Thoracic aorta (tissue), 2 donors: ENCODE measurements at places on chromosomes 3 and 15. TPM values are rescaled to one million over a fixed set of nuclear protein-coding genes. Genes with fewer than 3 reads are reported as not detected.
A peak's percentile ranks its signal among the peaks of the same experiment; 100 is the strongest.

DNA sequence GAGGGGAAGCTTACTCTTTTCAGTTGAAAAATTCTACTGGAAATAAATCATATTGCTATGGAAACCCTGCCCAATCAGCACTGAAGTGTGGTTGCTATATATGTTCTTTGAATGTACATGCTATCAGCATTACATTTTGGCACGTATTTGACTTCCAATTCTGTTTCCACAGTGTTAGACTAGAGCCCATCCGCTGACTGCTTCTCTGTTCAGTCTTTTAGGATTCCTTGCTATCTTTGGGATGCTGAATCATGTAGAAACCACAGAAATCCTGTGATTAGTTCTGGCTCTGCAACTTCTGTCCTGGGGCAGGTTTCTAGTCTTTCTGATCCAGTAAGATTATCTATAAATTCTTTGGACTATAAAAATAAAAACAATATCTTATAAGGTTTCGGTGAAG is 128.2 kb upstream of the SLC7A14 start:
- H3K36me3 ChIP-seq, result no peaks in the 10 kb centered on the region
- DNase-seq, result no peak
- H3K4me3 ChIP-seq, result no peak overlapping the region
- no peak overlapping the region for H3K27ac ChIP-seq
- H3K27me3 ChIP-seq, result no peaks in the 10 kb centered on the region

Gene SCG3
- total RNA-seq, result not detected

- peak overlapping the region; percentile 52 for H3K27ac ChIP-seq
- H3K4me3 ChIP-seq, result peak overlapping the region; percentile 20
- no peaks in the 10 kb centered on the region for H3K27me3 ChIP-seq
- H3K4me1 ChIP-seq, result peaks cover 39% of the 10 kb centered on the region
- H3K36me3 ChIP-seq, result no peaks in the 10 kb centered on the region
Observed at GRCh38 chr15:66405615-66406014, 18.9 kb downstream of the MAP2K1 start.

DNA sequence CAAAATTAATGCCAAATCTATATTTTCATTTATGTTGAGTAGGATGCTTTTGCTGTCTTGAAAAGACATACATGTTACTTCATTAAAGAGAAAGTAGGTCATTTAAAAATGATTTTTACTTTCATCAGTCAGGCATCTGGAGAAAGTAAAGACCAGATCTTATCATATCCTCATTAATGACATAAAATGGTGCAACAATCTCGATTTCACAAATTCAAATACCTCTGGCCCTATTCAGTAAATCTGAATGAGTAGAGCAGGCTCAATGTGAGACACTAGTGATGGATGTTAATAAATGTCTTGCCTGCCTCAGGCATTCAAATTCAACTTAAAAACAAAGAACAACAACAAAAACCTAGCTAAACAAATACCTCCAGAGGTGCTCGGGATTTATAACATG is 714.1 kb downstream of the NAALADL2 start:
- no peaks in the 10 kb centered on the region for H3K4me1 ChIP-seq
- no peak for DNase-seq
- no peak overlapping the region for H3K4me3 ChIP-seq
- no peaks in the 10 kb centered on the region for H3K27me3 ChIP-seq
- no peak overlapping the region for H3K27ac ChIP-seq

Gene SENP8
- 0.78 TPM for total RNA-seq

DNA sequence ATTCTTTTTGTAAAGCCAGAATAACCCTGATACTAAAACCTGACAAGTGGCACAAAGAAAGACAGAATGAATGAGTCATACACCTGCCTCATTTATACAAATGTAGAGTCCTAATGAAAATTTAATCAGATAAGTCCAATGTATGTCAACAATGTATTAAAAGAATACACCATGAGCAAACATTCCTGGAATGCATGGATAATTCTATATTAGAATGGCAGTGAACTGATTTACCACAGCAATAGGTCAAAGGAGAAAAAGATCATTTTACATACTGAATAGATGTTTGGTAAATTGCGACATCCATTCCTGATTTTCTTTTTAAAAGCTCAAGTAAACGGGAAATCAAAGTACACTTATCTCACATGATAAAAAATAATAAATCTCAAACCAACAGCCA is 11.2 kb upstream of the LOXL1 start:
- H3K27me3 ChIP-seq, result no peaks in the 10 kb centered on the region
- no peak overlapping the region for H3K27ac ChIP-seq
- peaks cover 9% of the 10 kb centered on the region for H3K36me3 ChIP-seq
- DNase-seq, result no peak
- no peak overlapping the region for H3K4me3 ChIP-seq

DNA sequence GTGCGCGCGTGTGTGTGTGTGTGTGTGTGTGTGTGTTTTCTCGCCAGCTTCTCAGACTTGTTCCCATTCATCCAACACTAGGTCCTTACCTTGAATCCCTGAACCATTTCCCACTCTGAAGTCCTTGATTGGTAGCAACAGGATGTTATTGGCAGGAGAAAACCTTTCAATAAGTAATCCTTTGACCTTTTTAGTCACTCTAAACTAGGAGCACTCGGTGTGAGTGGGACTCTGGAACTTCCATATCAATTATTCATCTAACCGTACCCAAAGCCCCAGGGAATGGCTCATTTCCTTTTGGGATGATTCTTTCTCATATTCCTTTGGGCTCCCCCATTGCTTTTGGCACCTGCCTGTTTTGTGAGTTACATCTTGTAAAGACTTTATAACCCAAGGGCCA is 140.2 kb upstream of the SPRED1 start:
- H3K27ac ChIP-seq, result no peak overlapping the region
- H3K4me1 ChIP-seq, result no peaks in the 10 kb centered on the region
- H3K27me3 ChIP-seq, result no peaks in the 10 kb centered on the region
- no peaks in the 10 kb centered on the region for H3K36me3 ChIP-seq

GRCh38 chr3:14323401-14324223 is 78.8 kb upstream of the SLC6A6 start:
- H3K4me3 ChIP-seq, result no peak overlapping the region
- no peaks in the 10 kb centered on the region for H3K27me3 ChIP-seq
- H3K4me1 ChIP-seq, result no peaks in the 10 kb centered on the region
- H3K27ac ChIP-seq, result no peak overlapping the region
- DNase-seq, result no peak

DNA sequence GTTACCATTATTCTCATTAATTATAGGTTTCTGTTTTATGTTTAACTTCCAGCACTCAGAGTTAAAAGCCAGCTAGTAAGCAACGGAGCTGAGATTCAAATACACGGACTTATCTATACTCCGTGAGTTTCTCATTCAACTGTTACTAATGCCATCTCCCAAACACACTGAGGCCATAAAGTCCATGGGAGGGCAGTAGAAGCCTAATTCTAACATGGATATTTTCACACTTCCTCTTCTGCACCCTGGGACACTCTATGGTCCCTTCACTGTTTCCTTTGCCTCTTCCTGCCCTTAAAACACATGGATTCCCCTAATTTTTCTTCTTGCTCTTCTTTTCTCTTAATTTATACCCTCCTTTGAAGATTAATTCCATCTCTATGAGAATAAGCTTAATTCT is 245.0 kb downstream of the KLF13 start:
- no peaks in the 10 kb centered on the region for H3K27me3 ChIP-seq
- H3K27ac ChIP-seq, result no peak overlapping the region
- H3K4me1 ChIP-seq, result no peaks in the 10 kb centered on the region
- no peaks in the 10 kb centered on the region for H3K36me3 ChIP-seq
- DNase-seq, result no peak

Gene HYAL3
- 0.35 TPM for total RNA-seq

GRCh38 chr15:100732211-100733055 is 130.0 kb downstream of the ASB7 start:
- DNase-seq, result no peak
- no peak overlapping the region for H3K27ac ChIP-seq
- peaks cover 3% of the 10 kb centered on the region for H3K4me1 ChIP-seq
- H3K27me3 ChIP-seq, result no peaks in the 10 kb centered on the region
- no peaks in the 10 kb centered on the region for H3K36me3 ChIP-seq
- no peak overlapping the region for H3K4me3 ChIP-seq

- H3K4me3 ChIP-seq, result no peak overlapping the region
- no peak overlapping the region for H3K27ac ChIP-seq
- no peaks in the 10 kb centered on the region for H3K27me3 ChIP-seq
- DNase-seq, result no peak
Observed at GRCh38 chr3:132978464-132978863, 59.7 kb upstream of the TMEM108 start.

DNA sequence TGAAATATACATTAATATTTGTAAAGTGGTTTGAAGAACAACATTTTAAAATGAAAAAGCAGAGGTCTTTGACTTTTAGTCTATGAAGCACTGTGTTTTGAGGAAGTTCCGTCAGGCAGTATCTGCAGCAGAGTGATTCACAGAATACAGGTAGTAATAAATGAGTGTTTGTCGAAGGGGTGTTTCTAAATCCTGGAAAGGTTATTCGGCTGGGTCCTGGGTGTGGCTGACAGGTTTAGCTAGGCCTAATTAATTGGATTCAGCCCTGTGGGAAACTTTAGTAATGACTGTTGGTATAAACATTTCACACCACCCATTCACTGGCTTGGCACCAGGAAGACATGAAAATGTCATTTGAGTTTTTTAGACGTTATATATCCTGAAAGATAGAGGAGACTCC is 51.3 kb downstream of the TIPARP start:
- no peaks in the 10 kb centered on the region for H3K4me1 ChIP-seq
- DNase-seq, result no peak
- no peaks in the 10 kb centered on the region for H3K36me3 ChIP-seq
- no peak overlapping the region for H3K27ac ChIP-seq

DNA sequence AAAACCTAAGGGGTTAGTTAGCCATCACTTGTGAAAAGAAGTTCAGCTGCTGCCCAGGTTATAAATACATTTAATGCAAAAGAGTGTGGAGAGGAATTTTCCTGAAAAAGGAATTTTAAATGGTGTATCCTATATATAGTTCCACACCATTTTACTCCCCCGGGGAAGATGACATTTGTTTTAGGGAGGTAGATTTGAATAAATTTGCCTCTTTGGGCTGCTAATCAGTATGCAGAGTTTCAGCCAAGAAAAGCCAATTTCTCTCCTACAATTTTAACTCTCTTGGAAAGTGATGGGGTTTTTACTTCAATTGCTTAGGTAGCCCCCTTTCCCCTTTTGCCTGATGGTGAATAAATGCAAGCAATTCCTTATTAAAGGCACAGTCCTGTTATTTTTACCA is 161.2 kb downstream of the OTOL1 start:
- H3K27ac ChIP-seq, result no peak overlapping the region
- no peak overlapping the region for H3K4me3 ChIP-seq
- DNase-seq, result no peak
- H3K27me3 ChIP-seq, result no peaks in the 10 kb centered on the region

DNA sequence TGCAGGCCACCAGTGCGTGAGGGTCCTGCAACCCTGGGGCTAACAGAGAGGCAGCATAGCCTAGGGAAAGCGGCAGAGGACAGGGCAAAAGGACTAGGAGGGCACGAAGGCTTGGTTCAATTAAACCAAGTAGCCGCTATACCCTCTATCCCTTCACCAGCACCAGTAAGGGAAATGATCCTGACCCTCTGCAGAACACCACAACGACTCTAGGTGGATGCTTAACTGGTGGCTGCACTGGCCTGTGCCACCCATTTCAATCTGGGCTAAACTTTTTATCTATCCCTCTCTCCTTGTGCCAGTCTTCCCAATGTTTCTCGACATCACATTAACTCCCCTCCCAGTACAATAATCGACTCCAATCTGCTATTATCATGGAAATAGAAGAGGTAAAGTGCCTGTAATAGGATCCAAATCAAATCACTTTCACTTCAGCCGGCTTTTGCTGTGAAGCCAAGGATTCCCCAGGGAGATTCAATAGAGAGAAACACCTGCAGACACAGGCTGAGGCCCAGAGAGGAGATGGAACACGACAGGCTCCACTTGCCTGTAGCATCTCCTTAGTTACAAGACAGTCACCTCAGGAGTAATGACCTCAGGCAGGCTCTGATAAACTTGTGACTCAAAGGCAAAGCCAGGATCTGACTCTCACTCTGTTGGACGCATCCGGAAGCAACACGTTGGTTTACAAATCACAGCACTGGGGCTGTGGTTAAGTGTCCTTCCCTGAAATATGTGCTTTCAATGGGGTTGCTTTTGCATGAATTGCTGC is 791.6 kb upstream of the ARRDC4 start:
- H3K27ac ChIP-seq, result no peak overlapping the region
- no peaks in the 10 kb centered on the region for H3K4me1 ChIP-seq
- DNase-seq, result no peak
- H3K4me3 ChIP-seq, result no peak overlapping the region

DNA sequence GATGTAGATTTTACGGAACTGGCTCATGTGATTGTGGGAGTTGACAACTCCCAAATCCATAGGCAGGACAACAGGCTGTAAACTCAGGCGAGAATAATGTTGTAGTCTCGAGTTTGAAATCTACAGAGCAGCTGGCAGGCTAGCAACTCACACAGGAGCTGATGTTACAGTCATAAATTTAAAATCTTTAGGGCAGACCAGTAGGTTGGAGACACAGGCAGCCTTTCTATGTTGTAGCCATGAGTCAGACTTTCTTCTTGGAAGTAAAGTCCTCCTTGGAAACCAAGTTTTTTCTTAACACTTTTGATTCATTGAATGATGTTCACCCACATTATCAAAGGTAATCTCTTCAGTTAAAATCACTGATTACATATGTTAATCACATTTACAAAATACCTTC is 89.1 kb upstream of the ALCAM start:
- no peak for DNase-seq
- H3K36me3 ChIP-seq, result no peaks in the 10 kb centered on the region
- H3K4me3 ChIP-seq, result no peak overlapping the region
- H3K4me1 ChIP-seq, result no peaks in the 10 kb centered on the region

GRCh38 chr15:46316024-46316423 is 681.2 kb downstream of the SQOR start:
- no peak overlapping the region for H3K27ac ChIP-seq
- H3K27me3 ChIP-seq, result no peaks in the 10 kb centered on the region
- no peak for DNase-seq
- peaks cover 23% of the 10 kb centered on the region for H3K4me1 ChIP-seq
- H3K4me3 ChIP-seq, result no peak overlapping the region

DNA sequence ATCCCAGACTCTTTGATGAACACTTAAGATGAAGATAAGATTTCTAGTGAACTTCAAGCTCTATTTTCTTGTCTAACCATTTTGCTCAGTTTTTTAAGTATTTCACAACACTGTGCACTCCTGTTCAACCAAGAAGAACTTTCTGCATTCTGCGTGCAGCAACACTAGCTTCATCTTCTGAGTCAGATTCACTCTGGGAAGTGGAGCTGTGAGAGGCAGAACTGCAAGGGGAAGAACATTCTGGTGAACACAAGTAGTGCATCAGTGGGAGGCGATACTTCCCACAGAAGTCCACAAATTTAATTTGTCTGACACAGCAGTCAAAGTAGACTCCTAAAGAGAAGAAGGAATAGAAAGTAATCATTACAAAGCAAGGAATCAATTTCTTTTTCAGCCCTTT is 18.1 kb downstream of the LRRC58 start:
- no peak overlapping the region for H3K4me3 ChIP-seq
- H3K36me3 ChIP-seq, result peaks cover 32% of the 10 kb centered on the region
- H3K27me3 ChIP-seq, result no peaks in the 10 kb centered on the region
- H3K27ac ChIP-seq, result no peak overlapping the region
- H3K4me1 ChIP-seq, result no peaks in the 10 kb centered on the region
